Kidney capillary endothelial cell (primary cell): ENCODE measurements at places on chromosomes 3 and 15.

- DNase-seq = no peak
Observed at GRCh38 chr3:82378392-82378791, 616.9 kb upstream of the GBE1 start.

DNA sequence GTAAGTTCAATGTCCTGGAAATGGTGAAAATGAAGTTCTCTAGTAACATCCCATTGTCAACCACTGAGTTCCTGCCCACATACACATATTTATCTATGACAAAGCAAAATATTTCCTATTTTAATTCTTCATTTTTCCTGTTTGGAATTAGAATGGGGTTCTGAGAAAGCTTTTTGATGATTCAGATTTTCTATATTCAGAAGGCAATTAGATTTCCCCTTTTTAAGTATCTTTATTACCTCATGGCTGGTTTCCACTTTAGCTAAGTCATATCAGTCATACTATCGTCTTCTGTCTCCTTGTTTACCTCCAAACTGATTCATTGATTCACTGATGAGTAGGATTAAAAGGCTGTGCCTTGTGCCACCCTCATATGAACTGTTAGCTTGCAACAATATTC is 17.9 kb downstream of the ETFA start:
- DNase-seq = peak; percentile 21

DNA sequence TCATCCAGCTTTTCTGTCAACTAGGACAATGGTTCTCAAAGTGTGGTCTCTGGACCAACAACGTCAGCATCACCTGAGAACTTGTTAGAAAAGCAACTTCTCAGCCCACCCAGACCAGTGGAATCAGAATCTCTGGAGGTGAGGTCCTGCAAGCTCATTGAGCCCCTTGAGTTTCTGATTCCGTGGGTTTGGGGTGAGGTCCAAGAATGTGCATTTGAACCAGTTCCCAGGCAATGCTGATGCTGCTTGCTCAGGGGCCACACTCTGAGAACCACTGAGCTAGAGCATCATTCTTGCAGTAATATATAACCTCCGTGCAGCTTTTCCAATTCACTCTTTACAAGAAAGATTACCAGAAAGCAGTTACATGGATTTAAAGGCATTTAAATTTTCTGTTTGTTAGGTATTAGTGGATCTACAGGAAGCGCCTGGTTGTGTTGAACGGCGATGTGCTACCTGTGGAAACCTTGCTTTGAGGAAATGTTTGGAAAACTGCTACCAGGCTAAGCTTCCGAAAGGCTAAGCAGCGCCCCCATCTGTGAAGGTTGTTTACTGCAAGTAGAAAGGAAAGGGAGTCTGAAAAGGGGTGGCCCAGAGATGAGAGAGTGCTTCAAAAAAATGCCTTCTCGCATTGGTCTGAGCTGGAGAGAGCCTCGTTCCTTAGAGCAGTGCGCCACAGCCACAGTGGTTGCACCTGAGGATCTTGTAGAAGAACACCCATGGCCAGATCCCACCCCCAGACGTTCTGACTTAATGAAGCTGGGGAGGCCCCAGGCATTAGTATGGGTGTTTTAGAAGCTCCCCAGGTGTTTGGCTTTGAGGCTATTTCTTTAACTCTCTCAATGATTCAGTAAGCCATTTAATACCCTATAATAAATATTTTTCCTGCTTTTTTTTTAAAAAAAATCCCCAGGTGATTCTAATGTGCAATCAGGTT is 50.0 kb downstream of the RLBP1 start:
- DNase-seq = peak; percentile 34

DNA sequence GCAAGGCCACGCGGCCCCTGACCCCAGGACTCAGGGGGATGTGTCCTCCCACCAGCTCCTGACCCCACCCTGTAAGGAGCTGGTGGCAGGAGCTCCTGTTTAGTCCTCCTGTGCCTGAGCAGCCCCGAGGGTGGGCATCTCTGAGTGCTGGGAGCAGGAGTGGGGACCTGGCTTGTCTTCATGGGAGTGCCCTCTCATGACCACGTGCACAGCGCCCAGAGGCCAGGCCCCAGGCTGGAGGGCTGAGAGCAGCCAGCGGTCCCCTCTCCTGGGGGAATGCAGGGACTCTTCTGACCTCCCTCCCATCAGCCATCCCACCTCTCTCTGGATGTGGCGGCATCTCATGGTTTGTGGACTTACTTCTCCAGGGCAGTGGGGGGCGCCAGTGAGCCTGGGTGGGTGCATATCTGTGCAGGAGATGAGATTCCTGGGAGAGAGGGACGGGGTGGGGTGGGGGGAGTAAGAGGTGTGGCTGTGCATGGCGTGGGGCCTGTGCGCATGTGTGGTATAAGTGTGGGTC is 205.6 kb downstream of the TBC1D2B start:
- DNase-seq = no peak

DNA sequence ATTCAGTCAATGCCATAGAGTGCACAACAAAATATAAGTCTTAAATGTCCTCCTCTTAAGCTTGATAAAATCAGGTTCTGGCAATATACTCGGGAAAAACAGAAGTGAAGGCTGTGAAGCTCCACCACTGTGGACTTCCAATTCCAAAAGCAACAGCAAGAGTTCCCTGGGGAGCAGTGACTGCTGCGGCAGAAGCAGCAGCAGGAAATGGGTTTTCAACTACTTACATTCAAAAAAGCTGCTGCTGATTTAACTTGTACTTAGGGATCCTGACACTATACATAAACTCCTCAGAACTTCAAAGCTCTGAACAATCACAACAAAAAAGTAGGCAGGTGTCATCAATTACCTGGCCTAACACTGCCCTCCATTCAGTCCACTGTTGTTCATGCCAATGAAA is 4.7 kb downstream of the CEP152 start:
- DNase-seq = peak; percentile 10

DNA sequence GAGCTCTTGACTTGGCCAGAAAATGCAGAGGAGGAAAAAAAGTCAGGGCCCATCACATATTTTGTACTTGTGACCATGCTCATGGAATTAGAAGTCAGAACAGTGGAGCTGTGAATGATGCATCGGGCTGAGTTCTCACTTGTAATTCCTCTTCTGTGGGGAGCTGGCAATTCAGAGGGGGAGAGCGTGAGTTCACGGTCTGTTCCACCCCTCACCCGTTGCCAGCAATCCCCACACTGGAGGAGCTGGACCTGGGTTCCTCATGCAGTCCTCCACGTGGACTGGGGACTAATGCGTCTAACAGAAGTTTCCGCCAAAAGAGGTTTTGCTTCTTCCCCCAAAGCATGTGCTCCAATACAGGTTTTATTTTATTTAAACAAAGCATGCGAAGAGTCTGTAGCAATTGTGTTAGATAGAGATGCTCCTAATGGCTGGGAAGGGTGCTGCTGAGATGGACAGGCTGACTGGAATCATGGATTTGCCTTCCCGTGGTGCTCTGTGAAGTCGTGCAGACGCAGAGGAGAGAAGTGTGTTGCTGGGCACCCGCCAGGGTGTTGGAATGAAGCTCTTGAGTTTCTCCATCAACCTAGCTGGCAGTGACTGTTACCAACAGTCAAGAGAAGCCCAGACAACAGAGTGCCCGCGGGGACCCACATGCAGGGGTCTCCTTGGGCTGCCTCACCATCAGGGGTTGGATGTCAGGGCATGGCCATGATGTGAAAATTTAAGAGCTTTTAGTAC is 77.4 kb upstream of the PCSK6 start:
- DNase-seq = no peak

DNA sequence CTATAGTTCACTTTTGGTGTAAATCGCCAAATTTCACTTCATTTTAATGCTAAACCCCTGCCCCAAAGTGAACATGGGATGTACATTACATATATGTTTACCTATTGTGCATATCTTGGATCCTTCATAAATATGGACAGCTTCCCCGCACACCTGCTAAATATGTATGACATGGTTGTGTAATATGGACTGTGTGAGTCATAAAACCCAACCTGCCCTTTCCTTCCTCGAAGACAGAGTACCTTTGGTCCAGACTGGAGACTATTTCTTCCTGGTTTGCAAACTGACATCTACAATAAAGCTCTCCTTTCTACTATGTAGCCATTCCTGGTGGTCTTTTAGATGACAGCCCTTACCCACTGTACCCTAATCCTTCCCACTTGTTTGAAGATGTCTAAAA is 12.4 kb downstream of the ACTC1 start:
- no peak for DNase-seq

DNA sequence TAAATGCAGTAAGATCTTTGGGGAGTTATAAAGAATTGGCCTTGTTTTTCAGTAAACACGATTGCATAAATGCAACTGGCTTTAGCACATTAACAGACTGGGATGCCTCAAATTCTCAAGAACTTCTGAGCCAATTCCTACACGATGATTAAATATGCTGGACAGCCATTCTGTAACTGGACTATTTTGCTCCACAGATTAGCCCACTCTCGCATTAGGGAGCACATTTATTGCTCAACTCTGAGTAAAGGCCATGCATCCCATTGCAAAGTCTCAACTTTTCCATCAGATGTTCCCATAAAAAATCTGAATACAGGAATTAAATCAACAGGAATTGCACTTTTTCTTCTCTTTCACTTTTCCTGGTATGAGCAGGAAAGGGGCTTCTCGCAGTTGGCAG is 66.7 kb upstream of the PRICKLE2 start:
- DNase-seq = no peak

GRCh38 chr15:69275074-69275670 is 23.5 kb upstream of the PAQR5 start:
- DNase-seq = no peak

GRCh38 chr15:84874981-84875699 is 9.3 kb upstream of the SLC28A1 start:
- DNase-seq = no peak

GRCh38 chr15:31078471-31078870 is 23.1 kb downstream of the TRPM1 start:
- DNase-seq = no peak

DNA sequence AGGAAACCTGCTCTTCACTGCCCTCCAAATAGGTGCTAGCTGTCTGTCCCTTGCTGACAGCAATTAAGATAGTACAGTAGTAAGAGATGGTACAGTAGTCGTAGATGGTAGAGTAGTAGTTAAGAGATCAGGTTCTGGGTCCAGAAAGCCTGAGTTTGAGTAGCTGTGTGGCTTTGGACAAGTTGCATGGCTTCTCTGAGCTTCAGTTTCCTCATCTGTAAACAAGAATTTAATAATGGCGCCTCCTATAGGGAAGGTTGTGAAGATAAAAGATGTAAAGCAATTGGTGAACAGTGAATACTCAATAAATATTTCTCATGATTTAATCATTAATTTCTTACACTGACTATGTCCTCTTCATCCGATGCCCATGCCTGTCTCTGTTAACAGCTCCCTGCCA is 86.9 kb upstream of the BCL6 start:
- no peak for DNase-seq

DNA sequence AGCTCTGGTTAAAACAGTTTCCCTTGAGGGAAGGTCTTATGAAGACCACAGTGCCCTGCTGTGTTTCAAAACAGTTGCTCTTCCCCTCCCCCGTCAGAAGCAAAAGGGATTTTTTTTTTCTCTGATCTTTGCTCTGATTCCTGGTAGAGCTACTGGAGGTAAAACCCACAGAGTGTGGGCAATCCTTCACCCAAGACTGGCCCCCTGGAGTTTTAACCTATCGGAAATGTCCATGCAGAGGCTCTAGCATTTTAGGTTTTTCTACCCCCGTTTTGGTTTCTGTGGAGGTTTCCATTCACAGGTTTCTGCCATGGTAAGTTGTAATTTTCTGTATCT is 27.7 kb downstream of the GRM2 start:
- DNase-seq = no peak
